Fibroblast of skin of right quadriceps (primary cell): ENCODE measurements at places on chromosomes 16 and 17.

DNA sequence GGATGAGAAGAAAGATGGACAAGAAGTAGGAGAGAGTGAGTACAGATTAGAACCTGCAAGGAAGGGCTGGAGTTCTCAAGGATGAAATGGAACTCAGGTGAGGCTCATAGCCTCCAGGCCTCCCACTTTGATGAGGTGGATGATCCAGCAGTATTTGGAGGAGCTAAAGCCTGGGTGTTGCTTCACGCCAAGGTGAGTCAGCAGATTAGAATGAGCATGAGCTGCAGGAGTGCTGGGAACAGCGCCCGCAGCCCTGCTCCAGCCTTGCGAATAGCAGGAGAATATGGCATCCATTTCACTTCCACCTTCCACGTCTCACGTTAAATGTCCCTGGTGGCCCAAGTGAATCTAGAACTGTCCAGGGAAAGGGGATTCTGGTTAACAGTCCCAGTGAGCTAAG, 94.4 kb upstream of the CPHXL start:
- DNase-seq, result no peak

DNA sequence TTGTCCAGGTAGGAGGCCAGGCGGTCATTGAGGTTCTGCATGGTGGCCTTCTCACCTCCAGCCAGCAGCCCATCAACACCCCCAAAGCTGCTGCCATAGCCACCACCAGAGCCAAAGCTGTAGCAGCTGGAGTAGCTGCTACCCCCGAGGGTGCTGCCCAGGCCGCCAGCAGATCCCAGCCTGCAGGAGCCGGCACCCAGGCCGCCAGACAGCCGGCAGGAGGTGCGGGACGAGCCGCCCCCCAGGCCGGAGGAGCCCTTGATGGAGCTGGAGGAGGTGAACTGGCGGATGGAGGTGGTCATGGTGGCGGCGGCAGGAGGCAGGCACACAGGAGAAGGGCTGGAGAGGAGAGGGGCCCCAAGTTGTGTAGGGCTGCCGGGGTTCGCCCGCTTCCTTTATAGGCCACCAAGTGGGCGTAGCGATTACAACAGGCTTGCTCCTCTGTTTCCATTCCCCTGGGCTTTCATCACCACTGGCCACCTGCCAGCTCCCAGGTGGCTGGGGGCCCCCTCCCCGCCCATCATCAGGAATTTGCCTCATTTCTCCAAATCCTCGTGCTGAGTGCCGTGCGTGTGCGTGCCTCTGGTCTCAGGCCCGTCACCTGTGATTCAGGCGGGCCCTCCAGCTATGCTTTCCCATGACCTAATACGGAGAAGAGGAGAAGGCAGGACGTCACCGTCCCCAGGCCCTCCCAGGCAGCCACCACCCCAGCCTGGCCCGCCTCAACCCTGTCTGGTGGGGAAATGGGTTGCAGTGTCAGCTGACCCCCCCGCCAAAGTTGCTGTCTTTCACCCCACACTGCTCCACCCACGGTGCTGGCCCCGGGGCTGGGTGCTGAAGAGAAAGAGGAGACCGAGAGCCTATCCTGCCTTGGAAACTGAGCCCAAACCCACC, at the start of gene KRT17:
TSS of gene KRT17 (minus strand) at position 368 of the 894 bp plus-strand sequence. CDS start at position 302, 66 bp downstream.
- DNase-seq, result no peak

GRCh38 chr17:64573214-64573613, 66.4 kb downstream of the CEP95 start:
- no peak for DNase-seq

DNA sequence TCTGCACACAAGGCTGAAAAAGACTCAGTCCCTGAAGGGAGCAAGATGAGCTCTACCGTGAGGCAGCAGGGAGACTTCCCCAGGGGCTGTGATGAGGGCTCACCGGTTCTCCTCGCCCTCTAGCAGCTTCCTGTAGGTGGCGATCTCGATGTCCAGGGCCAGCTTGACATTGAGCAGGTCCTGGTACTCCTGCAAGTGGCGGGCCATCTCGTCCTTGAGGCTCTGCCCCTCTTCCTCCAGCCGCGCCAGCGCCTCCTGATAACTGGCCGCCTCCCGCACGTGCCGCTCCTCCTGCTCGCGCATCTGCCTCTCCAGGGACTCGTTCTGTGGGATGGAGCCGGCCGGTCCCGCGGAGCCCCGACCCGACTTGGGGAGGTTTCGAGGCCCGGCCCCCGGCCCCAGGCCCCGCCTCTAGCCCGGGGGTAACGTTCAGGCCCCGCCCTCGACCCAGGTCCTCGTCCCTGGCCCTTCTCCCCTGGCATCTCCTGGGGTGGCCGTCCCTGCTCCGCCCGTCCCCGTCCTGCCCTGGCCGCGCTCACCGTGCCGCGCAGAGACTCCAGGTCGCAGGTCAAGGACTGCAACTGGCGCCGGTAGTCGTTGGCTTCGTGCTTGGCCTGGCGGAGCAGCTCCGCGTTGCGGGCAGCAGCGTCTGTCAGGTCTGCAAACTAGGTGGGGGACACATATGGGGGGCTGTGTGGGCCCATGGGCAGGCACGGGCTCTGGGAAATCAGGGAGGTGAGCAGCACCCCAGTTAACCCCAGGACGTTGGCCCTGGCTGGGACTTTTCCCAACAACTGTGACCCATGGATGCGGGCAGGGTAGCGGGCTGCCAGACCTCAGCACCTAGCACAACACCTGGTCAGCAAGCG, 3.9 kb downstream of the GFAP start:
- peak; percentile 42 for DNase-seq

- DNase-seq, result no peak
These were observed 40.5 kb downstream of the DCUN1D3 start for GRCh38 chr16:20859699-20860098.

DNA sequence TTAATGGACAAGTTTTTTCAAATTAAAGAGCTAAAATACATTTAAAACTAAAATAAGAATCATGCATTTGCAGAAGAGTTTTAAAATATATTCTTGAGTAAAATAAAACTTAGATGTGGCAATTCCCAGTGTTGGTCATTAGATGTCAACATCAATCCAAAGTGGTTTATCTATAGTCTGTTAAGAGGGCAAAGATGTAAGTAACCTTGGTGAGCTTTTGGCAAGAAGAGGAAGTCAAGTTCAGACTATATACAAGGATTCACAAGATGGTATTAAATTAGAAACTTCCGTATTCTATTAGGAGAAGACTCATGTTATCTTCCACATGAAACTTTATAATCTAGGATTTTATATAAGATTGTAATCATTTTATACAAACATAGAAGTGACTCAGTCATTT, 73.1 kb downstream of the CEP95 start:
- no peak for DNase-seq

DNA sequence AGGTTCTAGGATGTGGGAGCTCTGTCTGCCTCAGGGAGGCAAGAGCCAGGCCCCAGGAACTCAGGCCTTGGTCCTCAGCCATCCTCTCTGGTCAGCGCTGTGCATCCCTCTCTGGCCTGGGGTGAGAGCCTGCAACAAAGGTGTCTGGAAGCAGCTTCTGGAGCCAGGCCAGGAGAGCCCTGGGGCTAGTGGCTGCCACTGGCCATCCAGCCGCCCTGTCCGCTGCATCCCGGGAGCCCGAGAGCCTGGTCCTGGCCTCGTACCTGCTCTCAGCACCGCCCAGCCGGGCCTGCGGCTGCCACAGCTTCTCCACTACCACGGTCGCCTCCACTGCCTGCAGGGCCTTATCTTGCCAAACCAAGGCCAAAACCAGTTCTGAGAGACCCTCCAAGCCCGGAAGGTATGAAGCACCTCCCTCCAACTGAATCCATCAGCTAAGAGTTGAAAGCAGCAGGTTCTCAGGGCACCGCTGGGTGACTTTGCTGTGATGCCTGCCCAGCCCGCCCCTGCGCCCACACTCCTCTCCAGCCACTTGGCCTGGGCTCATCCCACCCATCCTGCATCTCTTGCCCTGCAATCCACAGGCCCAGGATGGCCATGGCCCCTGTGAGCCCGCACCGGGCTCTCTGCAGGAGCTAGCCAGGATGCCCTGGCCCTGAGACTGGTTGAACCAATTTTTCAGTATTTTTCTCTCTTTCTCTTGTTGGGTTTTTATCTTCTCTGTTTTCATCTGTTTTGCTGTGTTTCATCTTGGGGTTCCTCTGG, 85.7 kb downstream of the AMFR start:
- no peak for DNase-seq

DNA sequence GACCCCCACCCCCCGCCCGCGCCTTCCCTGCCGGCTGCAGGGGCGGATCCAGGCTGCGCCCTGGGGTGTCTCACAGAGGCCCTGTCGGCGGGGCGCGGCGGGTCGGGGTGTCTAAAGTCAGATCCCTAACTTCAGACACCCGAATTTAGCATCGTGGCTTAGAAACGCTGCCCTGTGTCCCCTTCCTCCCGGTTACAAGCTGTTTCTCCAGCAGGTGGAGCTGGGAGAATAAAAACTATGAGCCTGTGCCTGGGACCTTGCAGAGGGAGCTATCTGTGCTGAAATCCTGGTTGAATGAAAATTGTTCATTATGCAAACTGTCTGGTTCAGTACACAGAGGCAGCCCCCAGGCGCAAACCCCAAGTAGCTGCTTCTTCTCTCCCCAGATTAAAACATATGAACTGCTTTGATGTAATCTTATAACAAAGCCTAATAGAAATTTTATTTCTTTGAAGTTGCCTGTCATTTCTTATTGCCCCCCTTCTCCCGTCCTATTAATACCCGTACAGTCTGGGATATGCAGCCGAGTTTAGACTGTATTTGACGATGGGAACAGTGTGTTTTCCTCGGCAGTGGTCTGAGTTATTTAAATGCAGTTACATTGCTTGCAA, 79.0 kb downstream of the RPA1 start:
- DNase-seq, result peak; percentile 76

- no peak for DNase-seq
These were observed 12.4 kb upstream of the KATNB1 start for GRCh38 chr16:57723170-57723569.

- peak; percentile 5 for DNase-seq
These were observed 87.4 kb downstream of the RAP1GAP2 start for GRCh38 chr17:2883544-2884213.

DNA sequence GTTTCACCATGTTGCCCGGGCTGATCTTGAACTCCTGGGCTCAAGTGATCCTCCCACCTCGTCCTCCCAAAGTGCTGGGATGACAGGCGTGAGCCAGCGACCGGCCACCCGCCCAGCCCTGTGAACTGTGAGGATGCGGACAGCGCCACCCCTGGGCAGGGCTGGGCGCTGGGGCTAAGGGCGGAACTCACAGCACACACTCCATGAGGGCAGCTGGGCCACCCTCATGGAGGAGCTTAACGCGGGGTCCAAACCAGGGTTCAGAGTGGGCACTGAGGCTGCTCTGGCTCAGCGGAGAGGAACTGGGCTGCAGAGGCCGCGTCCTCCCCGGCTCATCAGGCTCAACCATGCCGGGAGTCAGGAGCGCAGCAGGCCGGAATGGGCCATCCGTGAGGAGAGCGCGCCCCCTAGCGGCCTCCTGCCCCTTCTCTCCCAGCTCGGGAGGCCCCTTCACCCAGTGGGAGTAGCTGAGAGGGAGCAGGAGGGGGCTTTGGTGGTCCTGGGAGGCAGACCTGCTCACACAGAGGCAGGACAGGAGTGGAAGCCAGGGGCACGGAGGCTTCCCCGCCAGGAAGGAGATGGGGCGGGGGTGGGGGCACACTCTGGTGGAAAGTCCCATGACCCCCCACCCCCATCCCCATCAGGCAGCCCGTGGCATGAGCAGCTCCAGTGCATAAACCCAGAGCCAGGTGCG, 13.8 kb downstream of the CORO7 start:
- DNase-seq, result peak; percentile 70

GRCh38 chr17:38710985-38711384, 5.9 kb downstream of the MLLT6 start:
- DNase-seq, result no peak

DNA sequence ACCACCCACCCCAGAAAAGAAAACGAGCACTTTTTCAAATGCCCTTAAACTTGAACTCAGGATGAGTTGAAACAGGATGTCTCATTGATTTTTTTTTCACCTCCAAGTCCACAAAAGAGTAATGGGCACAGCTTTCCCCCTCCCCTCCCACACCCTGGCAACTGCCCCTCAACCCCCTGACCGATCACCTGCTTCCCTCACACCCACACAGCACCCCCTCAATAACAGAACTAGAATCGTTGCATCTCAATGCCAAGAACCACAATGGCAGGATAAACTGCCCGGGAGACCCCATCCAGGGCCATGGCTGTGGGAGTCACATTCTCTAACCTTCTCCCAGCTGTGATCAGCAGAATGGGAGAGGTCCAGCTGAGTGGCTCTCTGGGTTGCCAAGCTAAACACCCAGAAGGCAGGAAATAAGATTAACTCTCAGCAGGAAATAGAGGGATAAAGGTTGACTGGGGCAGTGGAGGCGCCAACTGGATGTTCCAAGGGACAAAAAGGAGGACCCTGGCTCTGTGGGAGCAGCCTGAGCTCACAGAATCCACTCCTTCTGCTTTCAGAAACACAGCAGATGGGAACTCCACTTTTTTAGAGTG, 128.0 kb upstream of the SDK2 start:
- DNase-seq, result no peak

- peak; percentile 35 for DNase-seq
These were observed 7.3 kb upstream of the TRPV2 start for GRCh38 chr17:16407911-16408588.

DNA sequence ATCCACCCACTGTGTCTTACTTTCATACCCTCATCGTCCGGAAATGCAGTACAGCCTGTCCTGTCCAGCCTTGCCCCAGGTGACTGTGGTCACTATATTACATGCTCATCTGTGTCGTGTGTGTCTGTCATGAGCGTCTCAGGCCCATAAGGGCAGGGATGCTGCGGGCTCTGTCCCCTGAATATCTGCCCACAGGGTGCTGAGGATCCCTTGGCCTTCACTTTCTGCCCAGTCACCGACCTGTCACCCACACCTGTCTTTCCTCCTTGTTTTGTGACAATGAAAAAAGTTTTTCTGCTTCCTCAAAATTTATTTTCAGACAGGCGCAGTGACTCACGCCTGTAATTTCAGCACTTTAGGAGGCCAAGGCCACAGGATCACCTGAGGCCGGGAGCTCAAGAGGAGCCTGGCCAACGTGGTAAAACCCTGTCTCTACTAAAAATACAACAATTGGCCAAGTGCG, 1.4 kb upstream of the CTRB1 start:
- DNase-seq, result no peak

DNA sequence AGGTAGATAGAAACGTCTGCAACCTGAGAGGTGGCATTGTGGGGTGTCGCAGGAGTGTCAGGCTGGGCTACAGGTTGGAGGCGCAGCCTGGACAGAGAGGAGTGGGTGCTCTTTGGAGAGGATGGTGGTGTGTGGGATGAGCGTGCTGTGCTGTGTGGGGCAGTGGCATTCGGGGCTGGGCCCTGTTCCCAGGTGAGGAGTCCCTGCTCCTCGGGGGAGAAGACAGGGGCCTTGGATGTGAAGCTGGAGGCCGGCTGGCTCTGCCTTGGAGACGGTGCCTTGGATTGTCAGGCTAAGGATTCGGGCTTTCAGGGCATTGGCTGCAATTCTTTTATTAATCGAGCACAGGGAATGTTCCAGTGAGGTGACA, 69.3 kb downstream of the BANP start:
- DNase-seq, result no peak

GRCh38 chr16:59385959-59386358, 651.8 kb upstream of the GOT2 start:
- DNase-seq, result peak; percentile 85

DNA sequence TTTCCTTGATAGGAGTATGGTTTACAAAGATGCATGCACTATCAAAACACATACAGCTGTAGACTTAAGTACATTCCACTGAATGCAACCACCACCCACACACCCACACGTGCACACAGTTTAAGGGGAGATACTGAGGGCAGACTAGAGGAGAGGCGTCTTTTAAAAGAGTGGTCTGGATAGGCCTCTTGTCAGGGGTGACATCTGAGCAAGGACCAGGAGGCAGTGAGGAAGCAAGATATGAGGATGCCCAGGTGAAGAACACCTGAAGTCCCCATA, 12.6 kb downstream of the MPHOSPH6 start:
- no peak for DNase-seq

GRCh38 chr17:69417545-69418483, 3.3 kb downstream of the MAP2K6 start:
- DNase-seq, result peak; percentile 25

GRCh38 chr17:66392783-66393437, 90.5 kb downstream of the PRKCA start:
- DNase-seq, result no peak
